Stimulated activated CD4-positive, alpha-beta T cell treated with anti-CD3 and anti-CD28 coated beads, Interleukin-4, amount 100 ng/mL, for 24 hours (primary cell): ENCODE measurements at places on chromosomes 1 and 21.

GRCh38 chr1:28974432-28974831 lies 60.1 kb downstream of the EPB41 start:
- no peak for DNase-seq

DNA sequence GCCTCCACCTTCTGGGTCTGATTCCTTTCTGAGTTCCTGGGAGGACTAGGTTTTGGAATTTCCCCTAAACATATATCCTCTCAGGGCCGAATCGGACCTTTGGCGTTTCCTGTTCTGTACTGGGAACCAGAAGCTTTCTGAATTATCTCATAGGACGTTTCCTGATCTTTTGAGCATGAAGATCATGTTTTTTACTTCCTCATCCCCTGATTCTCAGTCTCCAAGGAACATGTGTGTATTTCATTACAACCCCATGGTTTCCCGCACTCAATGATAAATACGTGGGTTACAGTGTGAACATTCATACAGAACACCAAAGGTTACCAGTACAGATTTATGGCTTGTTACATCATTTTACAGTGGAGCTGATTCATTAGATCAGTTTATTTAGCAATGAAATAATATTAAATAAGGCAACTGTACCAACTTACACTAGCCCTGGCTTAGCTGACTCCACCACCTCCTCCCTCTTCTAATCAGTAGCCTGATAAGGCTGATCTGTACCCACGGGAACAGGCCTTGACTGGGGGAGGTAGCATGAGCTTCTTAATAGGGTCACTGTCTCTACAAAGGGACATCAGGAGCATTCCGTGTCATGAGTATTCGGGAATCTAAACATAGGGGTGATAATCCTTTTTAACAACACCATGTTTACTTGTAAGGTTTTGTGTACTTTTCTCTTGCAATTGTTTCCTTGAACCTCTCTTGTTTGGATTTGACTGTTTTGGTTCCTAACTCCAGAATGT lies 57.8 kb upstream of the ERRFI1 start:
- no peak for DNase-seq

DNA sequence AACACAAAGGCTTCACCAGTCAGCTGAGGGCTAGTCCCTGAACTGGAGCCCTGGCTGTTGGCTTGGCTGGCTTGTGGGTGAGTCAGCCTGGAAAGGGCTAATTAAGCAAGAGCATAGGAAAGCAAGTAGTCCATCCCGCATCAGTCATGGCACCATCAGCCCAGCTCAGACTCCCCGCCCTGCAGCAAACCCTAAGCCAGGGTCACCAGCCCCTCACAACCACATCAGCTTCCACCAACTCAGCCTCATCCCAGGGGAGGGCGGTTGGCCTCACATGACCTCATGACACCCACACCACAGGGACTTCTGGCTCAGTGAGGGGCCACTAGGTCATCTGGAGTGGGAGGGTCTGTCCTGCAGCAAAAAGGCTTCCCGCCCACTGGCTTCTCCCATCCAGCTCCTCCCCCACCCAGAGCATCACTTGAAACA lies 7.0 kb upstream of the SPATC1L start:
- no peak for DNase-seq

DNA sequence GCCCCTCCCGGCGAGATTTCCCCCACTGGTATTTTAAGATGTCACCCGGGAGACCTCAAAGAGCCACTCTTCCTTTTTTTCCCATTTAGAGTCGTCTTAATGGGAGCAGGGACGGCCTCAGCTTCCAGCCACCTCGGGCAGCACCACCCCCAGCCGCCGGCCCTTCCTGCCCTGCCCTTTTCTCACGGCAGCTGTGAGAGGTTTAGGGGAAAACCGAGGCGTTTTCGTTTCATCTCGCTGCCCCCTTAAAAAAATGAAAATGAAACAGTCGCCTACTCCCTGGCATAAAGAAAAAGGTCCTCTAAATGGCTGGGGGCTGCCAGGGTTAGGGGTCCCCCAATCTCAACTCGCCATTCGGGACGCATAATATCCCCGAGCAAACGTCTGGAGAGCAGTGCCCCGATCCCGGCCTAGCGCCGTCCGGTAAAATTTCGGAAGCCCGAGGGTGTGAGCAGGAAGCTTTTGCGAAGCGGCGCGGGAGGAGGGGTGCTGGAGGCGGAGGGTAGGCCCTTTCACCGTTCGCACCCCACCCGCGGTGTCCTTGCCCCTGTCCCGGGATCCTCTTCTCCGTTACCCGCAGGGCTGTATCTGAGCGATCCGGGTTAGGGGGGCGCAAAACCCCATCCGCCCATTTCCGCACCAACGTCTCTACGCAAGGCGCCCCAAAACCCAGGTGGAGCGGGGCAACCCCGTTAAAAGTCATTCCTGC lies 1.2 kb downstream of the RUNX3 start:
- DNase-seq: peak; percentile 57

GRCh38 chr1:97365026-97365425 lies 555.8 kb downstream of the DPYD start:
- no peak for DNase-seq

DNA sequence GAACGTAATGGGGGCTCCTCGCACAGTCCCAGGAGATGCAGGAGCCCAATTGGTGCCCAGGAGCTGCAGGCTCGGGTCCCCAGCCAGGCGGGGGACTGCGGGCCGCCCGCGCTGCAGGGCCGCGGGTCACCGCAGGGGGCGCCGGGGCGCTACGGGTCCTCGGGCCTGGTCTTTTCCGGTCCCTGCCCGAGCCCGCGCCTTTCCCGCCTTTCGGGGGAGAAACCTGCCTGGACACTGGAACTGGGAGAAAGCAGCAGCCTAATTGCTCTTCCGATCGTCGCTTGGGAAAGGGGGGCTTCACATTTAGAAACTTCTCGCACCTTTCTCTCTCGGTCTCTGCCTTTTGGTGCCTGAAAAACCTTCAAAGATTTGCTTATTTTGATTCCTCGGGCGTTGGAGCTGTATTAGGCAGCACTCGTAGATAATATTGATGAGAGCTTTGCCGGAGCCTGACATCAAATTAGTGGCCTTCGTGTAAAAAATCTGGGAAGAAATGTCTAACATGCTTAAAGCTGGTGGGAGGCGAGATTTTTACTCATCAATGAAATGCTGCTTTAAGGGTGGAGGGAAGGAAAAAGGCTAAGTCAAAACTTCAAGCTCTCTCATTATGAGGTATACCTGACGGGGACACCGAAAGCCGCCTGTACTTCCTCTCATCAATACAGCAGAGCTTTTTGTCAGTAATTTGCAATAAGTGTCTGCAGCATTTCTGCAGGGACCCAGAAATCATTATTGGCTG lies 12.6 kb upstream of the BARHL2 start:
- no peak for DNase-seq

DNA sequence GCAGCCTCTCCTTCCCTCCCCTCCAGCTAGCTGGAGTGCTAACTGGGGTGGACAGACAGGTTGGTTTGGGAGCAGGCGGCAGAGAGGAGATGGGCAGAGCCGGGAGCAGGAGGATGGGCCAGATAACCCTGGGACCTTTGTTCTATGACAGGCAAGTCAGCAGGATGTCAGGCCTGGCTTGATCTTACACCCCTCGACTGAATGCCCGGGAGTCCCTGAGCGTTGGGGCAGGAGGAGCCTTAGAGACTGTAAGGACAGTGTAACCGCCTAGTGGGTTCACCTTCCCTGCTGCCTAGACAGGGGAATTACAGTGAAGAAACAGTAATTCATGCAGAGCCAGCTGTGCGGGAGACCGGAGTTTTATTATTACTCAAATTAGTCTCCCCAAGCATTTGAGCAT lies 60.2 kb downstream of the MDM4 start:
- no peak for DNase-seq

- no peak for DNase-seq
Measured at GRCh38 chr1:169921080-169921479, 27.4 kb upstream of the SCYL3 start.

DNA sequence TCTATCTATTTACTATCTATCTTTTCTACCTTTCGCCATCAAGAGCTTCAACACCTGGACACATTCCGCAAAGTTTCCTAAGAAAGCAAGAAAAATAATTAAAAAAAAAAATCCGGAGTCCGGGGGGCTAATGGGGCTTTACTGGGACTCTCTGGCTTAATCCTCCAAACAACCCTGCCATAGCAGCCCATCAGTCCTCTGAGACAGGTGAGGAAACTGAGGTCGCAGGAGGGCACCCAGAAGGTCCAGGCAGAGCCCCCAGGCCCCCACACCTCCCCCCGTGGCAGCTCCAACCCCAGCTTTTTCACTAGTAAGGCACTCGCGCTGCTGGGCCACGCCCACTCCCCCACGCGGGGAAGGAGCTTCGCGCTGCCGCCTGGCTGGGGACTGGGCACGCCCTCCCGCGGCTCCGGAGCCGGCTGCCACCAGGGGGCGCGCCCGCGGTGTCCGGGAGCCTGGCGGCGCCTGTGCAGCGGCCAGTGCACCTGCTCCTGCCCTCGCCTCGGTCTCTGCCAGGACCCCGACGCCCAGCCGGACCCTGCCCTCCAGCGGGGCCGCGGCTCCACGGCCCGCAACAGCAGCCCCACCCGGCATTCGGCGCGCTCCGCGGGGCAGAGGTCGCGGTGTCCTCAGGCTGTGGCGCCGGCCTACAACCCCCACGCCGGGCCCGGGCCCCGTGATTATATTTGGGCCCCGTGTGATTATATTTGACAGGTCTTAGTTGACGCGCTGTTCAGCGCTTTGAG lies 54.1 kb upstream of the SAMD11 start:
- peak; percentile 82 for DNase-seq

DNA sequence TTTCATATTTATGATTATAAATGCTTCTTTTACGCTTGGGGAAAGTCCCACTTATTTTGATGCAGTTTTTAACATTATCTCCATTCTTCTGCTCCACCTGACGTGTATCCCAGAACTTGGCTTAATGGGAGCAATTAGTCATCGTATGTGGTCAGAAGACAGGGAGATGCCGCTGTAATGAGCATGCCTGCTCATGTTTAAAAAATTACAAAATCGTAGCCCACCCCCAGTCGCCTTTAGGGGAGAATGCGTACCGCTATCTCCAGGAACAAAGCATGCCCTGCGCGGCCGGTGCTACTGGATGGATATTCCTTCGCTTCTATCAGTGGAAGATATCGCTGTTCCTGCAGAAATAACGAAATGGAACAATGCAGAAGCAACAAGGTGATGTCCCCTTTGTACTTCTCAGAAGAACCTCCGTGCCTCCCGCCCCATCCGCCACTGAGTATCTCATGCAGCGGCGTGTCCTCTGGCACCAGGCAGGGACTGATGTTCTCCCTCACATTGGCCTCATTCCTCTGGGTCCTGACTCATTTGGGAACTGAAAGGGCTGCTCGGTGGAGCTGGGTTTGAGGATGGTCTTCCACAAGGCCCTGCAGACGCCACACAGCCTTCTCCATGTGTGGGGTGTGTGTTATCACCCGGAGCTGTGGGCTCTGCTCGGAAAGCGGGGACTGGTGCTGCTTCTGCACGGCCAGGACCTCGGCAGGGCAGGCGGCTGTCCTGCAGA lies 116.3 kb upstream of the COL6A1 start:
- DNase-seq: no peak

GRCh38 chr1:78291872-78292271 lies 198.9 kb upstream of the PTGFR start:
- DNase-seq: no peak

DNA sequence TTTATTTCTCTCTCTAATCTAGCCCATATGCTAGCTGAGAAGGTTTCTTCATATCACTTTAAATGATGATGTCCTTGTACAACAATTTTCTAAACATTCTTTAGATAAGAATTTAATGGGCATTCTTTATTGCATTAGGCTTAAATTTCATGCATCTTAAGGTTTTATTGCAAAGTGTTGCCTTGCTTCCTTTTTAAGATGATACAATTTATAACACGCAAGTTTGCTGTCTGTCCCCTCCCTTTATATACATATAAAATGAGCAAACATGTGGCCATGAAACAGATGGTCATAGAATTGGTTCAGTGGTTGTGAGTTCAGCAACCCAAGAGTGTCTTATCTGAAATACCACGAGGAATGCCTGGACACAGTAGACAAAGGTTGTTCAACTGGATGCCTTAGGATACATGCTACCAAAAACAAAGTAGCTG lies 12.1 kb downstream of the NBPF3 start:
- DNase-seq: no peak

DNA sequence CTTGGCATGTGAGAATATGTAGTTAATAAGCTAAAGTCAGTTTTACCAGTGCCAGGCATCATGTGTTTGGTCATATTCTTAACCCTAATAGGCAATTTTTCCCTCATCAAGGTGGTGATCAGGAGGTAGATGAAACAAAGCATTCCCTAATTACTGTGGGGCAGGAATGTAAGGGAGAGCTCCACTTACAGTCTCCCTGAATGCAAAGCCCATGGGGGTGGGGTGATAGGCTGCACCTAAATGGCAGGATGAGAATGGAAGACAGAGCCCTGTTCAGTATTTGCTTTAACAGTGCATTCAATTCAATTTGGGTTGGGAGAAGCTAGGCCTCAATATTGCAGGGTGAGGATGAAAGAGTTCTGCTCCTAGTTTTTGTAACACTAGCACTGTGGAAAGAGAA lies 23.4 kb downstream of the ZNF678 start:
- no peak for DNase-seq

GRCh38 chr1:99645203-99645602 lies 710 bp upstream of the PALMD start:
- no peak for DNase-seq

DNA sequence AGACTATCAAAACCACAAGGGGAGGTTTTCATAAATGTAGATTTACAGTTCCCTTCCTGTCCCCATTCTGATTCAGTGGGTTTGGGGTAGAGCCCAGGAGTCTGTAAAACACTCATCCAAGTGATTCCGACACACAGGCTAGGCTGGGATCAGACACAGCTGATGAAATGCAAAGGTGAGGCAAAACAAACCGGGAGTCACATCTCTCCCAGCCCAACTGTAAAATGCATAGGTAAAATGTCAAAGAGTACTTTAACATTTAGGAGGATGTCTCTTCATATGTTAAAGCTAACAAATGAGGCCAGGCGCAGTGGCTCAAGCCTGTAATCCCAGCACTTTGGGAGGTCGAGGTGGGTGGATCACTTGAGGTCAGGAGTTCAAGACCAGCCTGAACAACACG lies 45.0 kb downstream of the ZNF281 start:
- DNase-seq: no peak

GRCh38 chr1:86504137-86504479 lies 35.4 kb downstream of the CLCA1 start:
- DNase-seq: no peak

- no peak for DNase-seq
Measured at GRCh38 chr1:235960809-235961208, 94.1 kb upstream of the LYST start.

DNA sequence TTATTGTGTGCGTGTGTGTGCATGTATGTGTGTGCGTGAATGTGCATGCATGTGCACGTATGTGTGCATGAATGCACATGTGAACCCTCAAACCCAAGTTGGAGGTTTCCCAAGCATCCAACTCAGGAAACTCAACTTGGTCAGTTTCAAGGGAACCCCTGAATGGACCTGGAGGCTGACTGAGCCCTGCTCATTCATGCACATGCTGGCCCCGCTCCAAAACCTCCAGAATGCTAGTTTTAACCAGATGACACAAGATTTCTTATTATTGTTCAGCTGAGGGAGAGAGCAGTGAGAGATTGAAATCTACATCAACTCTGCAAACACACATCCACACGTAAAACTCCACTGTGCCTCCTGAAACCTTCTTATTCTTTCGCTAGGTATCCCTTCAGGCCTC lies 104.4 kb downstream of the OMA1 start:
- DNase-seq: no peak
